ENCODE measurements at places on chromosomes 5 and 9.
A peak's percentile ranks its signal among the peaks of the same experiment; 100 is the strongest.

GRCh38 chr5:12316812-12317211, 412.6 kb upstream of the CTNND2 start:
- no peak for DNase-seq

DNA sequence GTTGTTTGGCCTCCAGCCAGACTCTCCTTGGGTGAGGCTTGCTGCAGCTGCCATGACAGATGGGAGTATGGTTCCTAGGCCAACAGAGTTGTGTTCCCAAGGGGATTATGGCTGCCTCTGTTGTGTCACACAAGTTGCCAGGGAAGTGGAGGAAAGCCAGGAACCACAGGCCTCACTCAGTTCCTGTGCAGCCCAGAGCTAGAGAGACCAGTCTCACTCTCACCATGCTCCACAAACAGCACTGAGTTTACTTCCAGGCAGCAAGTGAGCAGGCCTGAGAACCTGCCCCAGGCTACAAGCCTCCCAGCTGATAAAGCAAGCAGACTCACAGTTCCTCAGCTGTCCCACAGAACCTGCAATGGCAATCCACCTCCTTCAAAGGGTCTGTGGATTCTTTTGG, 273.6 kb upstream of the TAS2R1 start:
- DNase-seq: no peak

DNA sequence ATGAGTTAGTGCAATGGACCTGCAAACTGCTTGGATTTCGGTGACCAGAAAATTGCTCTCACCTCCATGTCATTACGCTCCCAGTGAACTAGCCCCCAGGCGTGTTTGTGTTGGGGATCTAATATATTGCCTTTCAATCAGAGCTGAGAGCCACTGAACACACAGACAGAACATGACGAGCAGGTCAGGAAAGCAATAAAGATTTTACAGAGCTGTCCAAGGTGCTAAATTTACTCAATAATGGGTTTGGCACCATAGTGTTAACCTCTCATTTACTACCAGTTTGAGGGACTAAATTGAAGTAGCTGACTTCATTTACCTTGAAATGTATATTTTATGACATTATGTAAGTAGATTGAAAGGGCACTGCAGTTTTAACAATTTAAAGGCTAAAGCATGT, 383.0 kb downstream of the EBF1 start:
- DNase-seq: no peak

DNA sequence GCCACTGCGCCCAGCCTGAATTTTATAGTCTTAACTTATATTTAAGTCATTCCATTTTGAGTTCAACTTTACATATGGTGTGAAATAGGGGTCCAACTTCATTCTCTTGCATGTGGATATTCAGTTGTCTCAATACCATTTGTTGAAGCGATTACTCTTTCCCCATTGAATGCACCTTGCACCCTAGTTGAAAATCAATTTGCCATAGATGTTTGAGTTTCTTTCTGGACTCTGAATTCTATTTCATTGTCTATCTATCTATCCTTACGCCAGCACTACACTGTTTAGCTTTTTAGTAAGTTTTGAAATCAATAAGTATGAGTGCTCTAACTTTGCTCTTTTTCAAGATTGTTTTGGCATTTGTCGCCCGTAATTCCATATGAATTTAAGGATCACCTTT, 49.8 kb downstream of the TMOD1 start:
- no peak for DNase-seq

DNA sequence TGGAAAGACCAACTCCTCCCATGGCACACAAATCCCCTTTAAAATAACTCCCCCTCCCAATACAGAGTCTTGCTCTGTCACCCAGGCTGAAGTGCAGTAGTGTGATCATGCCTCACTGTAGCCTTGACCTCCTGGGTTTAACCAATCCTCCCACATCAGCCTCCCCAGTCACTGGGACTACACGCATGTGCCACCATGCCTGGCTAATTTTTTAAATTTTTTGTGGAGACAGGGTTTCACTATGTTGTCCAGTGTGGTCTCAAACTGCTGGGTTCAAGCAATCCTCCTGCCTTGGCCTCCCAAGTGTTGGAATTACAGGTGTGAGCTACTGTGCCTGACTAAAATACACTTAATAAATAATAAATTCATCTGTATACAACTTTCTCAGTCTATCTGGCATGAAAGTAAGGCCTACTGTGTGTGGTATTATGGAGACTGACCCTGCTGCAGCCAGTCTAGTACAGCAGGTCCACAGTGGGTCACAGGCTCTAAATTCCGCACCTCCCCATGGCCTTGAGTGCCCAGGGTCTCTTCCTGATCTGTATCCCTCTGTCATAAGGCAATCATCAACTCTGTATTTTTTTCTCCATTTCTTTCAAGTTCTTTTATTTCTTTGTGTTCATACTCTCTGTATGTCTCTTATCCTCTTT, 169.4 kb downstream of the MAPKAP1 start:
- DNase-seq: no peak

- DNase-seq: peak; percentile 81
These were observed 2.9 kb downstream of the SNX18 start for GRCh38 chr5:54520438-54520846.

DNA sequence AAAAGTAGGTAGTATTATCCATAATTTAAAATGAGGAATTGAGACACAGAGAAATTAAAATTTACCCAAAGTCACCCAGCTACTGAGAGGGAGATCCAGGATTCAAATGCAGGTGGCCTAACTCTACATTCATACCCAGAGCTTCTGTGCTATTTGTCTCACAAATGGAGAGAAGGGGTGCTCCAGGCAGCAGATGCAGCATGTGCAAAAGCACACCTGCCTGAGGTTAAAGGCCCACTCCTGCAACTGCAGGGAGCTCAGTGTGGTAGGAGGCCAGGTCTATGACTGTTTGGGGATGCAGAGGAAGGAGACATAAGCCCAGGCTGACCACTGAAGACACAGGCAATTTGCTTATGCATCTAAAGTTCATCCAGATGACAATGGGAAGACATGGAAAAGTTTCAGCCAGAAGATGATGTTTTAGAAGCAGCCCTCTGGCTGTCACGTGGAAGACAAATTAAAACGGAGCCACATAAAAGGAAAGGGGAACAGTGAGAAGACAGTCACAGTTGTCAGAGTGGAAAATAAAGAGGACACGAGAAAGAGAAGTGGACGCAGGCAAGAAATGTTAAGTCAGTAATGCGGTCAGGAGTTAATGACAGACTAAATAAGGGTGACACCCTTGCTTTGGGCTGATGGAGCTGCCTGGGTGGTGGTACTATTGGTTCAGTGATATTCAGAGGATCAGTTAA, 214.7 kb downstream of the EBF1 start:
- no peak for DNase-seq

- no peak for DNase-seq
These were observed 13.6 kb upstream of the HAVCR1 start for GRCh38 chr5:157072508-157072907.

DNA sequence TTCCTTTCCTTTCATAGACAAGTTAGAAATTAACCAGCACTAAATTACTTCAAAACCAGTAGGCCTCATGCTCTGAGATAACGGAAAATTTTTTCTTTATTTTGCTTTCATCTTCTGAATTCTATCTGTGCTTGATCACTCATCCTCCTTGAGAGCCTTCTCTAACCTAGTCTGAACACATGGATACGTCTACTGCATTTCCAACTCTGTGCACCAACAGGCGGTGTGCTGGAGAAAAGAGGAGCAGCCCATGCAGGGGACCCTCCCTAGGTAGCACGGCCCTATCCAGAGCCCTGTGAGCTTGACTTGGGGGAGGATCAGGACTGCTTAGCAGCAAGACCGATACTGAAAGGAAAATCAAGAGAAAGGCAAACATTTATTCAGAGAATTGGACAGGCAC, 149.8 kb downstream of the AUH start:
- no peak for DNase-seq

DNA sequence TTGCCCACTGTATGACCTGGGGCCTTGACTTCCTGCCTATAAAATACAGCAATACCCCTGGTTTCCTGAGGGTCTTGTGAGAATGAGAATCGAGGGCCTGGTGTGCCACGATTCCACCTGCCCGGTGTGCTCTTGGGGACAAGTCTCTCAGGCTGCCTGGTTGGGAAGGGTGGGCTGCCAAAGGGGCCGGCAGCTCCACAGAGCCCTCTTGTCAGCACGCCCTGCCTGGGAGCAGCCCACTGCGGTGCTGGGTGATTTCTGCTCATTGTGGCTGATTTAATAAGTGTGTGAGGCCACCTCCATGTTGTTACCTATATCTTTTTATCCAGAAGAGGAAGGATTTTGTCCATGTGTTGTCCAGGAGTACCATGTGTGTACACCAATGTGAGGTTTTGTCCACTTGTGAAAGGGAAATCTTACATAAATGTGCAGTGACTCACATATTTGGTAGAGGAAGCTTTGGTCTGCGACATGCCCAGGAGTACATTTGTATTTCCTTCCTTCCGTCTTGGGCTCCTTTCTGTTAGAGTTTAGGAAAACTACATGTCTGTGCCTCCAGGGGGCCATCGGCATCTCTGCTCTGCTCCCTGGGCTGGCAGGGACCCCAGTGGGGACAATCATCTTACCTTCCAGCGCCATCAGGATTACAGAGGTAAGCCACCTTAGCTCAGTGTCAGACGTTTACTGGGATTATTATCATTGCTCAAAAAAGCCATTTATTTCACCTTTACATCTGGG, 108.6 kb downstream of the PHF2 start:
- DNase-seq: peak; percentile 7

DNA sequence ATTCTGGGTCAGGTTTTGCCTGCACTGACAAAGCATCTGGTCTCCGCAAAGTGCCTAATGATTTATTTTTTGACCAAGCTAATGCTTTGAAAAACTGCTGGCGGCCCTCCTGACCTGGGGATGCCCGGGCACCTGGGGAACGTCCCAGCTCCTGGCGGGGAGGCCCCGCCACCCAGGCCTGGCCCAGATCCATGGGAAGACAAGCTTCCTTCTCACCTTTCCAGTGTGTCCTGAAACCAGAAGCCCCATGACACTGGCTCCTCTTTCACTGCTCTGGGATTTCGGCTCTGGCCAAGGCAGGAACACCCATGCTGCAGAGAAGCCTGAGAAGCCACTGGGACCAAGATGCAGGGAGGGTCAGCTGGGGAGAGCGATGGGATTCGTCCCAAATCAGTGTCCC, 144.1 kb downstream of the SEC61B start:
- no peak for DNase-seq

DNA sequence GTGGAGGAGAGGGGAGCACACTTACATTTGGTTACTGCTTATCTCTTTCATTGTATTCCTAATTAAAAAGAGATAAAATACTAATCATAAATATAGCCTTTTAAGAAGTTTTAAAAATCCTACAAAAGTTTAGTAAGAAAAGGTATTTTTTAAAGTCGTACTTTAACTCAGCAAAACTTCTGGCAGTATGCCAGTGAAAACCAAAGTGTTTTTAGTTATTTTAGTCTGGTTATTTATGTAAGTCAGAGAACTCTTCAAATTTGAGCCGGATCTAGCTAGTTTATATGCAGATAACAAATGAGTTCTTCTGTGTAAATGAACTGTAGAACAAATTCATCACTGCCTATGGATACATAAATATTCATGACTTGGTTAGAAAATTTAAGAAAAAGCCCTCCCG, 36.5 kb upstream of the ANKDD1B start:
- DNase-seq: no peak

Data from inflammatory macrophage treated with lipopolysaccharide for 4 hours (primary cell).